ENCODE measurements at places on chromosomes 6 and 20.

DNA sequence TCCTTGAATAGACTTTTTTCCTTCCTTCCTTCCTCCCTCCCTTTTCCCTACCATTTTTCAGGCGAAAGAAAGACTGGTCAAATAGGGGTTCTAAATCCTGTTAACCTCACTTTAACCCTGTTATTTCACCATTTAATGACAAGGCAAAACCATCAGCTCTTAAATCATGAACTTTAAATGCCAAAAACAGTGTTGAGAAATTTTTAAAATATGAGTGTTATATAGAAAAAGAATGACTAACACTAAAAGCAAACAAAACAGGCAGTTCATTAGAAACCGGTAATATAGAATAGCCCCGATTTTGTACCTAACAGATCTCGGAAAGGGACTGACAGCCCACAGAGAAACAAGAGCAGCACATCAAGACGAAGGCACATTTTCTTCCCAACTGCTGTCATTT, 57.4 kb upstream of the CEP85L start:
- DNase-seq: no peak

DNA sequence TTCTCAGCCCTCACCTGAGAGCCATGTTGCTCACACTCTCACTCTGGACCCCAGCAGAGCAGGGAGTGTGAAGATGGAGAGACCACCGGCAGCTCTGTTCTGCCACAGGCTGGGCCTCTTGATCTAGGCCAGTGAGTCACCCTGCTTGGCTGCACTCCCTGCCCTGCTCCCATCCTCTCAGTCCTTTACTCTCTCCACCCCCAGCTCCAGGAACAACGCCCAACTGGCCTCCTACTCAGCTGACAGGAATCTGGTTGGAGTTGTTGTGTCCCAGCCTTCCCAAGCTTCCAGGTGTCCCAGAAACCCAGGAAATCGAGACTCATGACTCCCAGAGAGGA, at the start of gene PSORS1C1:
Gene PSORS1C1 (plus strand): TSS at position 260 of the 338 bp plus-strand sequence. CDS start 14,833 bp downstream, outside the sequence.
- DNase-seq: no peak

- DNase-seq: no peak
Observed at GRCh38 chr20:12698817-12699216, 310.0 kb upstream of the SPTLC3 start.

DNA sequence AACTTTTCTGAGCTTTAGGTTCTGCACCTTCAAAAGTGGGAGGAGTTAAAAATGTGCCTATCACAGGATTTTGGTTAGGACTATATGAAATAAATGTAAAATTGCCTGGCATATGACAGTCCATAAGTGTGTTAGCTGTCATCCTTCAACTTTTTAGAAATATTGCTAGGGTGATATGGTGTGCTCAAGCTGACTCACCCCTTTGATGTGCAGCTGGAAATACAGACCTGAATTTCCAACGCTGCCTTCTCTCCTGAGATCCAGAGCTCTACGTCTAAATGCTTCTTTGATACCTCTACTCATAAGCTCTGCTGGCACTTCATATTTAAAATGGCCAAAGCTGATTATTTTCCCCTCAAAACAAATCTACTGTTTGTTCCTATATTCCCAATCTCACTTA, 2.7 kb downstream of the SLC35B3 start:
- no peak for DNase-seq

DNA sequence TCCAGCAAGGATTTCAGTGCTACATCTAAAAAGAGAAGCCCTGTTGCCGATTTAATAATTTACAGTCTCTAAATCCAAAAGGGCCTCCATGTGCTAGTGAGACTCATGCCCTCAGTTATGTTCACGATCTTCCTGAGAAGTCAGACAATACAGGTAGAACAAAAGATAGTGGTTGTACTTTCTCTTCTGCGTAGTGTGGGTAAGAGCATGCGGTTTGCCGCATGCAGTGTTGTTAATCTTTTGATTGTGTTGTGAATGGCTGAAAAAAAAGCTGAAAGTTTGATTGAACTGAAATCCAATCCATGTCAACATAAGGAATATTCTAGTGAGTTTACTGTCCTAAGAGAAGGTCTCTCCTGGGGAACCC, 74.8 kb upstream of the AGPAT4 start:
- no peak for DNase-seq

DNA sequence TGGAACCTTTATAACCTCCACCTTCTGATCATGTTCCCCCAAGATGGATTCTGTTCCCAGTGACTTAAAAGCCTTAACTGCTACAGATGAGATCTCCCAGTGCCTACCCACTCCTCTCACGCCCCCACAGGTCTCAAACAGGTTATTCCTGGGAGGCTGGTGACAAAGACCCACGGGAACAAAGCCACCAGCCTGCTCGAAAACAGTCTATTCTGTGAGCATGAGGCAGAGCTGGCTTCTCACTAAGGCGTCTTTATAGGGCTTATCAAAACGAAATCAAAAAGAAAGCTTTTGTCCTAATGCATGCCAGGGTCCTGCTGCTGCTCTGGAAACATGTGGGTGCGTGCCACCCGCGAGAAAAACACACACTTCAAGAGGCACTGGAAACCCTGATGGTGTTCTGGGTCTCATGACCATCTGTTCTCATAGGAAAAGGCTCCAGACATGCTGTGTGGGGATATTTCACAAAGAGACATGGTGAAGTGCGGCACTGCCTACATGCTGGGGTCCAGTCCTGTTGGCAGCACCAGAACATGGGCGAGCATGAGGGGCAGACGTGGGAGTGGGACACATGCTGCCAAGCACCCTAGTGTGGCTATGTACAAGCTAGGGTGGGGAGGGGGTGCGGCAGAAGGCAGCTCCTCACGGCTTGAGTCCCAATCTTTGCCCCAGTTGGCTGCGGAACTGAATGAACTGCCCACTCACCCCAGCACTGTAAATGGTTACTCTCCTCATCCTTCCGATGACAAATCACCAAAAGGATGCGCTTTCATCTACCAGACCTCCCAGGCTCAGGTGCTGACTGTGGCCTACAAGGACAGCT, 2.1 kb downstream of the FKBP1A start:
- DNase-seq: no peak

DNA sequence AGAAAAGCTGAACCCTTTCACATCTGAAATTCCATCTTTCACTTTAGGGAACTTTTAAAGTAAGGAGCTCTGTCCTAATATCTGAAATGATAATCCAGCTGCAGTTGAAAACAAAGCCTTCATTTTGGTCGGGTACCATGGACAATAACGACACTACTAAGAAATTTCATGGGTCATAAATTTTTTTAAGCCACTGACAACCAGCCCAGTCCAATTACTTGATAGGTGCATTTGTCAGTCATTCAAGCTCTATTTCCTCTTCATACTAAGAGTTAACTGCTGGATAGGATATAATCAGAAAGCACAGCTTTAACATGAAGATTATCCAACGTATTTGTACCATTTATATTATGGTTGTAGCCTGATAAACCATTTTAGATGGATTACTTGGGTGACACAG, 52.5 kb downstream of the MMUT start:
- DNase-seq: no peak

DNA sequence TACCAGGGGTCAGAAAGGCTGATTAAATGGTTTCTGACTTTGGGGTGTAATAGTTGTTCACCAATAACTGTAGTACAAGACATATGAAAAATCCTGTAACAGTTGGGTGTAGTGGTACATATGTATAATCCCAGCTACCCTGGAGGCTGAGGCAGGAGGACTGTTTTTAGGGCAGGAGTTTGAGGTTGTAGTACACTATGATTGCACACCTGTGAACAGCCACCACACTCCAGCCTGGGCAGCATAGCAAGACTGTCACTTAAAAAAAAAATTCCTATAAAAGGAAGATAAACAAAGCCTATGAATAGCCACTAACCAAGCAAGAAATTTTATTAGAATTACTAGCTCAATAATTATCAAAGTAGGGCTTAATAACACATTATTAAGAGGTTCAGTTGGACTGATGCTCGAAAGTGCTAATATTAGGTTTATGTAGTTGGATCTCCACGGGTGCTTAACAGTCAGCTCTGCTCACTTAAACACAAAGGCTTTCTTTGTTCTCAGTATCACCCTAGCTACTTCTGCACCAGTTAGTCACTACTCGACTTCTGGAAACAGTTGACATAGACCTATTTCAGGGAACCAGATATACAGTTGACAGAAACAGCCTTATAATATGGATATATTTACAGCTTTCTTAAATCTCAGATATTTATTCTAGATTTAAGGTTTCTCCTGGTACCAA, 113.0 kb downstream of the MTFR2 start:
- no peak for DNase-seq

- no peak for DNase-seq
Observed at GRCh38 chr6:49522710-49523593, 23.2 kb downstream of the GLYATL3 start.

DNA sequence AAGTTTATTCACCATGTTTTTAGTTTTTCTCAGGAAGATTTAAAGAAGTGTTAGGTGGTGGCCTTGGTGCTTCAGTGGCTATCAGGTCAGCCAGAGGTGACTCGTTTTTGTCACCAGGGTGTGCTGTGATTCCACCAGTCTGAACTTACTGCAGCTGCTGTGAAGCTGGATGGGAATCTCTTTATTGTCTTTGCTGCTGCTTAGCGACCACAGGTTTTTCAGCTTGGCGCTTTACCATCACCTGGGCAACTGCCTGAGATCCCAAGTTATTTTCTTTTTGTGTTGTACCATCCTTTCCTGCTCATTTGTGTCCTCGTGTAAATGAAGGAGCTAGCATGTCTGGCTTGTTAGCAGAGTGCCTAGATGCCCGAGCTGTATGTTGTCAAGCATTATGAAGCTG, 146.9 kb downstream of the MACROD2 start:
- peak; percentile 64 for DNase-seq

- no peak for DNase-seq
Observed at GRCh38 chr6:107121266-107121665, 6.0 kb upstream of the BEND3 start.

GRCh38 chr6:91366781-91367180, 779.9 kb upstream of the MAP3K7 start:
- DNase-seq: no peak

GRCh38 chr20:43430265-43431133, 27.2 kb upstream of the SRSF6 start:
- DNase-seq: no peak

DNA sequence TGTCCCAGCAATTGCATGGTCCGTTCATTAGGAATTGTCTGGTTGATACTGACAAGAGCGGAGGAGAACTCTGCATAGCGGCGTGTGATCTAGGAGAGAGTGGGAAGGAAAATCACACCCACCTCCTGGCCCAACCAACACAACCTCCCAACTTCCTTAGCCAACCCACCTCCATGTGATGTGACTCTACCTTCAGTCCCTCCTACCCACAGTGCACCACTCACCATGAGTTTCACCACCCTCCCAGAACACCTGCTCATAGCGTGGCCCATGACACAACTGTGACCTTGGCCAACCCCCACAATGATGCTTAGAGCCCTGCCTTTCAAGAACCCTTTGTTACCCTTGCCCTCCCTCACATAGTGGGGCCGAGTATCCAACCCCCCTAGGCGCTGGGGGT, 7.7 kb downstream of the VPS52 start:
- DNase-seq: no peak

DNA sequence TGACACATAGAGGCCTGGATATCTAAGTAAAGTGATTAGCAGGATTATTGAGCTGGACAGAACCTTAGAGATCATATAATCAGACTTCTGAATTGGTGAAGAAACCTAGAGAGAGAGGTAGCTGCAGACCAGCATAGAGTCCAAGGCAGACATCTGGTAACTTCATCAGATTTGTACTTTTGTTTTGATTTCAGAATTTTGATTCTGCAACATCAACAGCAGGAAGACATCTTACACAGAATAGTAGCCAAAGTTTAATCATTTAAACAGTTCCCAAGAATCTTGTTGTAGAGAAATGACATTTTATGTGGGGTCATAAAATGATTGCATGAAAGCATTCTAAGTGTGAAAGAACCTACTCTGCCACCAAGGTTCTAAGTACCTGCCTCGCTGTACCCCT, 39.4 kb downstream of the RPRD1B start:
- DNase-seq: no peak

DNA sequence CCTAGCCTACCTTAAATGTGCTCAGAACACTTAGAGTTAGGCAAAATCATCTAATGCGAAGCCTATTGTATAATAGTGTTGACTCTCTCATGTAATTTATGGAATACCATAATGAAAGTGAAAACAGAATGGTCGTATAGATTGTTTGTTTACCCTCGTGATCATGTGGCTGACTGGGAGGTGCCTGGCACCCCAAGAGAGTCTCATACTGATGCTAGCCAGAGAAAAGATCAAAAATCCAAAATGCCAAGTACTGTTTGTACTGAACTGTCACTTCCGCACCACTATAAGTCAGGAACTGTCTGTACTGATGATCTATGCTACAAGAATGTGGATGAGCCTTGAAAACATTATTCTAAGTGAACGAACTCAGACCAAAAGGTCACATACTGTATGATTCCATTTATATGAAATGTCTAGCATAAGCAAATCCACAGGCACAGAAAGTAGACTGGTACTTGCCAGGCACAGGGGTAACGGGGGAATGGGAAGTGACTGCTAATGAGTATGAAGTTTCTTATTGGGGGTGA, 22.4 kb downstream of the ZMYND8 start:
- DNase-seq: no peak

DNA sequence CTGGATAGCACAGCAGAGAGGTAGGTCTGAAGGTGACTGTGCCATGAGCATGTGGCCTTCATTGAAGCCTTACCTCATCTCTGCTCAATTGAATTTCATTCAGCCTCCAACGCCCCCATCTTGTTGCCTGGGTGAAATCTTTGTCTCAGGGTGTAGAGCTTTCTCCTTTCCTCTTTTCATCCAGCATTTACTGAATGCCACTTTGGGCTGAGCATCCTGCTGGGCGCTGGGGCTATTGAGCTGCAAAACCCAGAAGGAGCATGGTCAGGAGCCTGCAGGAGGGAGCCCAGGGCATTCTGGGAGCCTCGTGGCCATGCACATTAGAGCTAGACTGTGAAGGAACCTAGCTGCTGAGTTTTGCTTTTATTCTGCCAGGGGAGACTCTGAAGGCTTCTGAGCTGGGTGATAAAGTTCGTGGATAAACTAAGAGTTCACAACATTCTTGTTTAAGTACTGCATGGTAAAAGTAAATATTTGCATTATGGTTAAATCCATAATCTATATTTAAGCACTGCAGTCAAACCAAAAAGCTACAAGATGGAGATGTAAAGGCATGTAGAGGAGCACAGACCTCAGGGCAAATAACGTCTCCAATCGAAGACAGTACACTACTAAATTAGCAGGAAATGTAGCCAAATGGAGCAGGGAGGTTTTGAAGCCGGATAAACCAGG, 13.2 kb upstream of the ASXL1 start:
- no peak for DNase-seq

All from NCI-H446 (cell line).